Substantia nigra (tissue), 51 donors: ENCODE measurements at places on chromosomes 12 and 14.

GRCh38 chr12:92503971-92504593 lies 198.7 kb upstream of the PLEKHG7 start:
- DNase-seq = no peak

GRCh38 chr14:88386256-88386794 lies 868 bp downstream of the SPATA7 start:
- no peak for DNase-seq

GRCh38 chr12:127205781-127206555 lies 1061.0 kb upstream of the TMEM132C start:
- DNase-seq = no peak

DNA sequence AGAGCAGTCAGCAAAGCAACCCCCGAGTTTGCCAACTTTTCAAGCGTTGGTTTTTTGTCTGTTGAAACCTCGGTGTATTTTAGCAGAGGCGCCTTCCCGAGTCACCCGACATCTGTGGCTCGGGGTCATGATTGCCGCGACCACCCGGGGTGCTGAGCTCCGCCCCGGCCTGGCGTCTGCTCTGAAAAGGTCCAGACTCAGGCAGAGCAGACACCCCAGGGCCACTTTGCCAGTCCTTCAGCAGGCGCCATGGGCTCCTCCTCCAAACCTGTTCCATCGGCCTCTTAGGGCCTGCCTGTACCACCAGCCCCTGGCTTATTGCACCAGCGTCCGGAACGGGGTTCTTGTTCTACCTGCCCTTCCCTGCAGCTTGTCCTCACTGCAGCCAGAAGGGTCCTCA lies 19.1 kb downstream of the ANKRD9 start:
- DNase-seq = no peak

DNA sequence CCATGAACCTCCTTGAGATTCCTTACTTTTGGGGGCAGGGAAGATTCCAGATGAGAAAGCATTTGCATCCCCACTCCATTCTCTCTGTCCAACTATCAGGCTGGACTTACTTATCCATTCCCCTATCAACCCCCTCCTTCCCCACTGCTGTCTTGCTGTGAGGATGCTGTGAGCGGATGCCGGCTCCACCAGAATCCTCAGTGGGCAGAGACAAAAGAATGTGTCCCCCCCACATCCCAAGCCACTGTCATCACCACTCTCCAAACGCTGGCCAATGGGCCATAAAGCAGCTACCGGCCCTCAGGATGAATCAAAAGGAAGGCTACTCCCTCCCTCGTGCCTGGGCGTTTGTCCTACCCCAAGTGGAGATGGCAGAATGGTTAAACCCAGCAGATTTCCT lies 173.0 kb upstream of the NTF3 start:
- no peak for DNase-seq

- no peak for DNase-seq
Observed at GRCh38 chr12:3152892-3153291, 75.7 kb downstream of the TSPAN9 start.

GRCh38 chr12:58528271-58528670 lies 392.0 kb downstream of the LRIG3 start:
- DNase-seq = no peak

GRCh38 chr14:99246536-99247097 lies 25.4 kb downstream of the BCL11B start:
- no peak for DNase-seq

DNA sequence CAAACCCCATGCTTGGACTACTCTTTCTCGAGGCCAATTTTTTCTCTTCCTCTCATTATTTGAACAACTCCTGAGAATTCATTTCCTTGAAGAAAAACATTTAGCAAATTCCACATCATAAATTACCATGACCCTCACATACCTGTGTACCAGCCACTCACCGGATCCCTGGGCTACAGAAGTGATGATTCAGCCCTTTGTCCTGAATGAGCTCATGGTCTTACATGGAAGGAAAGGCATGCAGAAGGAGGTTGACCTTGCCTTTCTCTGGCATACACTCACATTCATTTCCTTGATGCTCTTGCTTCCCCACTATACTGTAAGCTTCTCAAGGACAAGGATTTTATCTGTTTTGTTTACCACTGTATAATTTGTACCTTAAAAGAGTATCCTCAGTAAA lies 191.5 kb downstream of the SLC5A8 start:
- no peak for DNase-seq

DNA sequence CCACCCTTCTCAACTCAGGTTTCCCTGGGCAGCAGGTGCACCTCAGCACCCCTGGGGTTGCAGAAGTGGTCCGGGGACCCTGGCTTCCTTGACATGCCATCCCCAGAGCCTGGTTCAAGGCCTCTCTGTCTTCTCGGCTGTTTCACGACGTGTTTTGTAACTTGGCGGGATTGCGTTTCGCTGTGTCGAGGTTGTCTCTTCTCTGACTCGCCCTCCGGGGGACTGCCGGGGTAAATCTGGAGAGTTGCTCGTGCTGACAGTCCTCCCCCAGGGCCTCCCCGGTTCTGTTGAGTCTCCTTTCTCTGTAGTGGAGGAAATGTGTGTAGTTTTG lies 25.6 kb downstream of the MEG3 start:
- DNase-seq = no peak

GRCh38 chr12:75953312-75953906 lies 78.2 kb downstream of the PHLDA1 start:
- DNase-seq = no peak

DNA sequence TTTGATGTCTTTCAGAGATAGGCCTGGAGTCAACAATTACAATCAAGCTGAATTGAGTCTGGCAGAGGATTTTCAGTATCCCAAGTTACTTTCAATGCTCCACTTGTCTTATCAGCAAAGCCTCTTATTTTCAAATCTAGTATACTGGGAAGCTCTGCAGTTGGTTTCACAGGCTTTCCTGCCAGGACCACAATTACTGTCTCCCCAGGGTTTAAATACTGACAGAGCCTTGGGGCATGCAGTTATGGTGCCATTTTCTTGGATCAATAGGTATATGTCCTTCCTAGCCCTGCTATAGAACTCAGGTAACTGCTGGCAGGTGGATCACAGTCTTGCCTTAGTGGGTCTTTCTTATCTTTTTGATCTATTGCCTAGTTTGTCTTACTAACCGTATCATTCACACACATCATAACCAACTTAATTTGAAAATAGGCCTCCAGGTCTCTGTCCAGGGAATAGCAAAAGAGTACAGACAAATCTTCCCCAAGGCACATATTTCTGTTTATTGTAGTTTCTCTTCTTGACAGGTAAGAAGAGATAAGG lies 22.4 kb upstream of the RNU6-8 start:
- DNase-seq = no peak

DNA sequence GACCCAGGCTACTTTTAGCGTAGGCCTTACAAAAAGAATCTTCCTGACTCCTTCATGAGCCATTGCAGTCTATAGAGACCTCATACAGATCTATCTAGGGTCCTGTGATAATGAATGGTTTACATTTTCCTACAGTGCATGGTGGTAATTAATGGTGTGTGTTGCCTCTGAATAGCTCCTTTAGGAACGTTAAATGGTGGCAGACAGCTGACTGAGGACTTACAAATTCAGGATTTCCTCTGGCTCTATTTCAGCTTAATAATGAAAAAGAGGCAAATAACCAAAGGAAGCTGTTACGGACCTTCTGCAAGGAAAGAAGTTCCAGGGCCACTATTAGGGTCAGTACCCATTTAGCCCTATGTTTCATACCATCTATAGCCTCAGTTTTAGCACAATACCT lies 5.1 kb downstream of the IKBIP start:
- no peak for DNase-seq

DNA sequence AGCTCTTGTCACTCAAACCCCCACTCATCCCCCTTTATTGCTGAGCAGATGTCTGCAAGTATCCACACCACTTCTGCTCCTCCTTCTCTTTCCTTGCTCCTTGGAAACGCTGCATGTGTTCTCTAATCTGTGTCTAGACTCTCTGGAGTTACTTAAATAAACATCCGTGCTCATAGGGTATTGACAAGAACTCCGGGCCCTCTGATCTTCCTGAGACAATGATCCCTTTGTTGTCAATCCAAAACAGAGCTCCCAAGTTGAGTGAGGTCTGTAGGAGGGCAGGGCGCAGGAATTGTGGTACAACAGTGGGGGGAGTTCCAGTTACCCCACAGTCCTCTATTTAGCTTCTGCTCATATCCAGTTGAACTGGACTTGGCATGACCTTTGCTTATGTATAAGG lies 489.0 kb downstream of the SNAPC1 start:
- DNase-seq = no peak

DNA sequence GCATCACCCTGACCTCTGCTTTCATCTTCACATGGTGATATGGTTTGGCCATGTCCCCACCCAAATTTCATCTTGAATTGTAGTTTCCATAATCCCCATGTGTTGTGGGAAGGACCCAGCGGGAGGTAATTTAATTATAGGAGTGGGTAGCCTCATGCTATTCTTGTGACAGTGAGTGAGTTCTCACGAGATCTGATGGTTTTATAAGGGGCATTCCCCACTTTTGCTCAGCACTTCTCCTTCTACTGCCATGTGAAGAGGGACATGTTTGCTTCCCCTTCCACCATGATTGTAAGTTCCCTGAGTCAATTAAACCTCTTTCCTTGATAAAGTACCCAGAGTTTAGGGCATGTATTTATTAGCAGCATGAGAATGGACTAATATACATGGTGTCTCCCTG lies 38.2 kb downstream of the TMBIM6 start:
- DNase-seq = no peak

- no peak for DNase-seq
Observed at GRCh38 chr12:52010692-52011601, 4.2 kb downstream of the TAMALIN start.

- no peak for DNase-seq
Observed at GRCh38 chr12:25121916-25122315, 73.0 kb downstream of the DNAI7 start.

DNA sequence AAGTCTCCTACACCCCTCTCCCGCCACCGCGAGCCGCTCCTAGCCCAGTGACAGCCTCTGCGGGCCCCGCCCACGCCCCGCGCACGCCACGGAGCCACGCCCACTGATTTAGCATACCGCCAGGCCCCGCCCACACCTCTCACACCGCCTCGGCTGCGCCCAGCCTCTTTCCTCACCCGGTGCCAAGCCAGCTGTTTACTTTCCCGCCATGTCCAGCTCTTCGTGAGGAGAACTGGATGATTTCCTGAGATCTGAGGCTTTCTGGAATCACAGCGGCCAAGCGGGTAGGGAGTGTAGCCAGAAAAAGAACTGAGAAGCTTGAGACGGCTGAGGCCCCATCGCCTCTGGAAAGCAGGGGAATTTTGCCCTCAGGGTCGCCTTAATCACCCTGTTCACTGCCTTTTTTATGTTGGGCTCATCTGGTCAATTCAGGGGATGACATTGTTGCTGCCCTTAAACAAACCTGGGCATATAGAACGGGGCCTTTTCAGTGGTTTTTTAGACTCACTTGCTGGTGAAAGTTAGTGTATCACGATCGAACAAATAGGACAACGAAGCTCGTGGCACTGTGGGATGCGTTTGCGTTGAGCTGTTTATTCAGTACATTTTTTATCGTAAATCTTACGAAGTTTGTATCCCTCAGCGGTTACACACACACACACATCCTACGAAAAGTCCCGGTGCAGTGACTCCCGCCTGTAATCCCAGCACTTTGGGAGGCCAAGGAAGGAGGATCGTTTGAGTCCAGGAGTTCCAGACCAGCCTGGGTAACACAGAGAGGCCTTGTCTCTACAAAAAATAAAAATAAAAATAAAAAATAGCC lies at the start of gene RNF212B:
Gene RNF212B (plus strand): TSS at position 165 of the 823 bp plus-strand sequence. CDS start 2,410 bp downstream, outside the sequence.
- peak; percentile 20 for DNase-seq

DNA sequence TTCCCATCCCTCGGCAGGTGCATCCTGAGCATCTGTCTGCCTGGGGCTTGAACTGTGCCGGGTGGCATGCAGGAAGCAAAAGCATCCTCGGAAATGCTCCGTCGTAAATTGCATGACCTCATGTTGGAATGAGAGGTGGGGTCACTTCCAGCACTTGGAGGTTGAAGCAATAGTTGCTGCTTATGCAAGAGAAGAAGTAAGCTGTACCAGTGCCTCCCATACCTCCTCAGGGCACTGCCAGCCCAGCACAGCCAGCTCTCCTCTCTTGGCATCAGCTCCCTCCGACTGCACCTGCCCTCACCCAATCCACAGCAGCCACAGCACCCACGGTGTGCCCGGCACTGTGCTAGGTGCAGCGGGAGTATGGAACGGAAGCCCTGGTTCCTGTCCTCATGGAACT lies 11.5 kb downstream of the TEAD4 start:
- DNase-seq = no peak

- no peak for DNase-seq
Observed at GRCh38 chr12:11162502-11162901, 8.5 kb upstream of the SMIM10L1 start.

DNA sequence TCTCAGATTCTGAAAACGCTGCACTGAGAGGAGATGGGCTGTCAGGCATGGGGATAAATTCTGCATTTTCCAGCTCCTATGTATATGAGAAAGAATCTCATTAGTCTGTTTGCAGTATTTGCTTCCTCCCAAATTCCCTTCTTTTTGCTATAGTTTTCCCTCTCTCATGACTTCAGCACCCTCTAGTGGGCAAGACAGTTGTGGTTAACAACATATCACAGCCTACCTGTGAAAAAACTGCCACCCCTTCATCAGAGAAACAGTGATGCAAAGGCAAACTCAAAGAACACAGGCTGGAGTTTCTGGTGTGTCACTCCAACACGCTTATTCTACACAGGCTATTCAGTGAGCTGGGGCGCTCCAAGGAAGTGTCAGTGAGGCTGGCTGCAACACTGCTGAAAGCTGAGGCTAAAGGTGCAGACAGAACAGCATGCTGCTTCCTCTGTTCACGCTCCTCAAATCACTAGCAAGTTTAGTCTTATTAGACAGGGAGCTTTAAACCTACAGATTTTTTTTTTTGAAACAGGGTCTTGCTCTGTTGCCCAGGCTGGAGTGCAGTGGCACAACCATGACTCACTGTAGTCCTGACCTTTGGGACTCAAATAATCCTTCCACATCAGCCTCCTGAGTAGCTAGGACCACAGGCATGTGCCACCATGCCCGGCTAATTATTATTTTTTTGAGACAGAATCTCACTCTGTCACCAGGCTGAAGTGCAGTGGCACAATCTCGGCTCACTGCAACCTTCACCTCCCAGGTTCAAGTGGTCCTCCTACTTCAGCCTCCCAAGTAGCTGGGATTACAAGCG lies 19.3 kb downstream of the ZC2HC1C start:
- peak; percentile 46 for DNase-seq

GRCh38 chr12:82870771-82871377 lies 184.2 kb downstream of the TMTC2 start:
- DNase-seq = no peak
